MG63 (cell line): ENCODE measurements at places on chromosomes 1 and 21. TPM values are rescaled to one million over a fixed set of nuclear protein-coding genes. Genes with fewer than 3 reads are reported as not detected.

GRCh38 chr1:9892563-9893528, 17.2 kb downstream of the CTNNBIP1 start:
- DNase-seq = peak; percentile 77

- DNase-seq = no peak
Measured at GRCh38 chr1:219085082-219085481, 88.6 kb upstream of the LYPLAL1 start.

GRCh38 chr1:44568128-44568900, 106.0 kb downstream of the TMEM53 start:
- DNase-seq = no peak

Gene IRF6
- total RNA-seq = not detected in 2 replicates

Gene DOCK7
- 21.9 and 29.2 TPM in 2 replicates for total RNA-seq

Gene ELK4
- total RNA-seq = 16.5 and 20.9 TPM in 2 replicates

DNA sequence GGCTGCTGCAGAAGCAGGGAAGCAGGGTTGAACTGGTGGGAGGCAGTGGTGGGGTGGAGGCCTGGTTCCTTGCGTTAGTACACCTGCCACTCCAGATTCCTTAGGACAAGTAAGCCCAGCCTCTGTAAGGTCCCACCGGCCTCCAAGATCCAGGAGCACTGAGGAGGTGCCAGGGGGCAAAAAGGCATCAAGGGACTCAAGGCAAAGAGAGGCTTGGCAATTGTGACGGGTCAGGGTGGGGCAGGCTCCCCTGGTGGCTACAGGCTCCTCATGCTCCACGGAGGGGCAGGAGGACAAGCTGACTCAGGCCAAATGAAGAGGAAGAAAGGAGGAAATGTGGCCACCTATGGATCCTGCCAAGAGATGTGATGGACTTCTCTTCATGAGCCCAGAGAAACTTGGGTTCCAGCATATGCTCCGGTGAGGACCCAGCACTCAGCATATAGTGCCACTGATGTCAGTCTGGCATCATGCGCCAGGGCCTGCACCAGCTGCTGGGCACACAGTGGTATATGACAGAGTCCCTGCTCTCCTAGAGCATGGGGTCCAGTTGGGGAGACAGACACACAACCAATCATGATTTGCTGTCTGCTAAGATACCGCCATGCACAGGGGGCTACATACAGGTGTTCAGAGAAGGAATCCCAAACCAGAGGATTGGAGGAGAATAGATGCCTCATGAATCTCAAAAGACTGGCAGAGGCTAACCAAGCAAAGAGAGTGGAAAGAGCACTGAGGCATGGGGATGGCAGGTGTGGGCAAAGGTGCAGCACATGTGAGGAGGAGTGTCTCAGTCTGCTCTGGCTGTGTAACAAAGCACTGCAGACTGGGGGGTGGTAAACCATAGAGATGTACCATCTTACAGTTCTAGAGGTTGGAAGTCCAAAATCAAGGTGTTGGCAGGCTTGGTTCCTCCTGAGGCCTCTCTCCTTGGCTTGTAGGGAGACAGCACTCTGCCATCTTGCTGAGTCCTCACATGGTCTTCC, 249.7 kb downstream of the RHOU start:
- no peak for DNase-seq

GRCh38 chr1:24888971-24889676, 41.0 kb downstream of the RUNX3 start:
- peak; percentile 79 for DNase-seq

DNA sequence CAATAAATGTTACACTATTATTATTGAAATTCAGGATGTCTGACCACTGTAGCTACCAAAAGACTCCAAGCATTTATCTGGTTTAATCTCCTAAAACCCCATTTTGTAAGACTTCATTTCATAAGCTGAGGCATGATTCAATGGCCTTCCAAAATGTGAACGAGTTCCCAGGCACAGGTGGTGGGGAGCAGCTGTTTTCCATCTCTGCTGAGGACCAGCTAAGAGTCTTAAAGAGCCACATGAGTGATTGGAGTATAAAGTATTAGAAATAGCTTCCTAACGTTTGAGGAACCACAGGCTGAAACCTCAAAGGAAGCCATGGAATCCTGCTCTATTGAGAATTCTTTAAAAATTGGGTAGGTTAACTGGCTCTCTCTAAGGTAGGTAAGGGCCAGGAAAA, 44.9 kb downstream of the SEC16B start:
- no peak for DNase-seq

DNA sequence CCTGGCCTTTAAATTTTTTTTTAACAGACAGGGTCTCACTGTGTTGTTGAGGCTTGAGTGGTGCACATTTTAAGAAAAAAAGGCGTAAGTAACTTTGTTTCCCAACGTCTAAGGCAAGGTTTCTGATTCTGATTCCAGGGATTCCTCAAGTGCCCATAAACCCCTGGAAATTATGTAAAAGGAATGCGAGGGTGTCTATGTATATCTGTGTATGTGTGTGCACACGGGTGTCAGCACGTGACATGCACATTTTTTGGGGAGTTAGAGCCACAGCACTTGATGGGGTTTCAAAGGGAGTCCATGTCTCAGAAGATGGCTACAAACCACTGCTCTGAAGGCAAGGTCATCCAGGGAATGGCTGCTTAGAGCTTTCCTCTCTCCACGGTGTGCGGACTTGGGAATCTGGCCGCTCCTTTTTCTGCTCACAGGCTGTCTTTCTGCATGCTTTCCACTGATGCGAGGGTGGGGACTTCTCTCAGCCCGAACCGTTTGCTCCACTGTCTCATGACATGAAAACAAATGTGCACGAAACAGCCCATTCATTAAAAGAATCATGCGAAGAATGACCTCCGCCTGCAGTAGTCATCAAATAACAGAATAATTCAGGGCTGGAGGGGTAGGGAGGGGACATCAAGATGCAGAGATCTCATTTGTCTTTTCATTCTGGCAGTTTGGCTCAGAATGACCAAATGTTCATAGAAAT, 18.7 kb upstream of the RERE start:
- no peak for DNase-seq

Gene TMPRSS15
- total RNA-seq = 0.20 TPM in 1 of 2 replicates, not detected in the other

DNA sequence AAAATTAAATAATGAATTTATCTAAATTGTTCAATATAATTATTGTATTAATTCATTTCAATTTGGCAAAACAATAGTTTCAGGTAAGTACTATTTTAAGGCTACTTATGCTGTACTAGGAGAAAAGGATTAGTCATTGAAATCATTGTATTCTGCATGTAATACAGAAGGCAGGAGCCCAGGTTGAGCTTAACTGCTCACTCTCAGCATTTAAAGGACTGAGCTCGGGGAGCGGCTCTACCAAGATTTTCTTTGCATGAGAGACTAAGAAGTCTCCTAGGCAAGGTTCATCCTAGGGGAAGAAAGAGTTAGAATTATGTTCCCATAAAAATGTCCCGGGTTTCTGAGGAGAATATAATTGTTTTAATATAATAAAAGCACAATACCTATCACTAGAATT, 112.5 kb downstream of the CYYR1 start:
- no peak for DNase-seq

DNA sequence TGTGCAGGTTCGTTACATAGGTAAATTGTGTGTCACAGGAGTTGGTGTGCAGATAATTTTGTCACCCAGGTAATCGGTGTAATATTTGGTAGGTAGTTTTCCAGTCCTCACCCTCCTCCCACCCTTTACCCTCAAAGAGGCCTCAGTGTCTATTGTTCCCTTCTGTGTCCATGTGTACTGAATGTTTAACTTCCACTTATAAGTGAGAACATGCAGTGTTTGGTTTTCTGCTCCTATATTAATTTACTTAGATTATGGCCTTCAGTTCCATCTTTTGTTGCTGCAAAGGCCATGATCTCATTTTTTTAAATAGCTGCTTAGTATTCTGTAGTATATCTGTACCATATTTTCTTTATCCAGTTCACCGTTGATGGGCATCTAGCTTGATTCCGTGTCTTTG, 87.3 kb downstream of the RPS6KC1 start:
- DNase-seq = no peak

DNA sequence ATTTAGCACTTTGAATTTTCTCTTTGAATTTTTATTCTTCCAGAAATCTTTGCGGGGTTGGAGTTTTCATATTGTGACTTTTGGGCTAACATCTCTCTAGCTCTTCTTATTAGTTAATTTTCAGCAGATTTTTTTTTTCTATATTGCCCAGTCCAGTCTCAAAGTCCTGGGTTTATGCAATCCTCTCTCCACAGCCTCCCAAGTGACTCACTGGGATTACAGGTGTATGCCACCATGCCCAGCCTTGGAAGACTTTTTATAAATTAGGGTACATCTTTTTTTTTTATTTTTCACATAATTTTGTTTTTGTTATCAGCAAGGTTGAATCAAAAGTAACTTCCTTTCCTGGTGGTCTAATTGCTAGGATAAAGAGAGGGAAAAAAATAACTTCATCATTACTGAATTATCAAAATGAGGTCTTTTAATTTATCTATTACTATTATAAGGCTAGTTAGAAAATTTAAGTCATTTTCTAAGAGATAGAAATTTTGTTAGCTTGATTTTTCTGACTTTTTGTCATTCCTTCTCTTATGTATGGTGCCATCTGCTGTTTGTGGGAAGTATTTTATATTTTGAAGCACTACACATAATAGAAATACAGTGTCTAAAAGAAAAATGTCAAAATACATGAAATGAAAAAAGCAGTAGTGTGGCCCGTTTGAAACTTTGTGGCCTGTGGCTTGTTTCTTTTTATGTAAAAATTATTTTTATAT, 273.4 kb upstream of the CACYBP start:
- no peak for DNase-seq

Gene AGMAT
- 0.84 and 1.1 TPM in 2 replicates for total RNA-seq

Gene LIN28A
- total RNA-seq = not detected in 2 replicates

- DNase-seq = no peak
Measured at GRCh38 chr1:184449916-184450315, 63.1 kb downstream of the C1orf21 start.

- DNase-seq = no peak
Measured at GRCh38 chr21:45030682-45031570, 43.5 kb upstream of the ADARB1 start.

Gene CYP4X1
- total RNA-seq = 1.3 TPM in 1 of 2 replicates, not detected in the other

Gene IL10RB
- total RNA-seq = 44.5 and 64.3 TPM in 2 replicates

- DNase-seq = no peak
Measured at GRCh38 chr21:45236481-45236880, 51.2 kb downstream of the POFUT2 start.

DNA sequence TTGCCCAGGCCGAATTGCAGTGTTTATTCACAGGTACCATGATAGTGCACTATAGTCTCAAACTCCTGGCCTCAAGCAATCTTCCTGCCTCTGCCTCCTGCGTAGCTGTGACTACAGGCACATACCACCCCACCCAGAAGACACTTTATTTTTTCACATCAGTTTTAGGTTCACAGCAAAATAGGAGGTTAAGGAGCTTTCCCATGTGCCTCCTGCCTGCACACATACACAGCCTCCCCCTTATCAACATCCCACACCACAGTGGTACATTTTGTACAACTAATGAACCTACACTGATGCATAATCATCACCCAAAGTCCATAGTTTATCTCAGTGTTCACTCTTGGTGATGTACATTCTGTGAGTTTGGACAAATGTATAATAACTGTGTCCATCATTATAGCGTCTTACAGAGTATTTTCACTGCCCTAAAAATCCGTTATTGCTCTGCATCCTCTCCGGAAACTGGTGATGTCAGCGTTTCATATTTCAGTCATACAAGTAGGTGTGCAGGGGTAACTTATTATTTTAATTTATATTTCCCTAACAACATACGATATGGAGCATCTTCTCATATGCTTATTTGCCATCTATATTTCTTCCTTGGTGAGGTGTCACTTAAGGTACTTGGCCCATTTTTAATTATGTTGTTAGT, 23.2 kb downstream of the OR13G1 start:
- no peak for DNase-seq

GRCh38 chr1:109089242-109090015, 1.1 kb upstream of the TMEM167B start:
- peak; percentile 86 for DNase-seq

GRCh38 chr21:45074818-45075595, 627 bp downstream of the ADARB1 start:
- DNase-seq = no peak

Gene RGS7
- 0.13 and 0.20 TPM in 2 replicates for total RNA-seq

GRCh38 chr1:42739753-42740700, at the start of gene CLDN19:
Gene CLDN19, minus strand, starts transcription at chr1:42740236. Its CDS starts 173 bp downstream, at chr1:42740063.
- DNase-seq = no peak

DNA sequence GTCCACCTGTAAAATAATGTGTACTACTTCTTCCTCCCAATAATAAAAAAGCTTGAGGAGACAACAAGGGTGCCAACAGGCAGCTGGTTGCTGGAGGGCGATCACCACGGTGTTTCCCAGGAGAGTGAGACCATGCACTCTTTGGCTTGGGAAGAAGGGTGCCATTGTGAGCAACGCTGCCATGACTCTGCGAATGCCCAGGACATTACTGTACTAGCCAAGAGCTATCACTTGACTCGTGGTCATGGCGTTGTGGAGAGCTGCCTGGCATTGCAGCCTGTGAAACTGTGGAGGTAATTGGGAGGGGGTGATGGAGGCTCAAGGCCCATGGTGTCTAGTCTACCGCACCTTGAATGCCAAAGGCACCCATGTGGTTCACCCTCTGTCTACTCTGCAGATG, 14.6 kb upstream of the PRMT2 start:
- DNase-seq = no peak

Gene ARHGEF16
- total RNA-seq = 0.13 TPM in 1 of 2 replicates, not detected in the other

Gene SERPINC1
- not detected in 2 replicates for total RNA-seq

Gene MFN2
- 25.2 and 43.7 TPM in 2 replicates for total RNA-seq

Gene CDC42
- 317 and 378 TPM in 2 replicates for total RNA-seq

GRCh38 chr1:185348985-185349384, 31.9 kb upstream of the IVNS1ABP start:
- DNase-seq = no peak

Gene RNF207
- total RNA-seq = 7.8 and 7.9 TPM in 2 replicates

DNA sequence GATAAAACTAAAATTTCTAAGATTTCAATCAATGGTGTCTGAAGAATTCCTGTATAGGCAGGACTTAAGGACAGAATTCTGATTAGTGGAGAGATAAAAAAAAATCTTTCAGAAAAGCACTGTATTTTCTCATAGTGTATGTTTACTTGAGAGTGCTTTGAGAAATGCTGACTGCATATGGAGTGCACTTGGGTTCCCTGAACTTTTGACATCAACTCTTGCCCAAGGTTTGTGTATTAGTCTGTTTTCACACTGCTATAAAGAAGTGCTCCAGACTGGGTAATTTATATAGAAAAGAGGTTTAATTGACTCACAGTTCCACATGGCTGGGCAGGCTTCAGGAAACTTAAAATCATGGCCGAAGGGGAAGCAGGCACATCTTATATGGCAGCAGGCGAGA, 275.0 kb downstream of the LRRC40 start:
- DNase-seq = no peak

- no peak for DNase-seq
Measured at GRCh38 chr1:41349361-41350054, 11.7 kb upstream of the FOXO6 start.

GRCh38 chr1:99503276-99503747, 142.6 kb upstream of the PALMD start:
- DNase-seq = no peak

Gene C1orf94
- total RNA-seq = not detected in 2 replicates

GRCh38 chr1:23553231-23554126, 5.8 kb downstream of the ID3 start:
- no peak for DNase-seq

DNA sequence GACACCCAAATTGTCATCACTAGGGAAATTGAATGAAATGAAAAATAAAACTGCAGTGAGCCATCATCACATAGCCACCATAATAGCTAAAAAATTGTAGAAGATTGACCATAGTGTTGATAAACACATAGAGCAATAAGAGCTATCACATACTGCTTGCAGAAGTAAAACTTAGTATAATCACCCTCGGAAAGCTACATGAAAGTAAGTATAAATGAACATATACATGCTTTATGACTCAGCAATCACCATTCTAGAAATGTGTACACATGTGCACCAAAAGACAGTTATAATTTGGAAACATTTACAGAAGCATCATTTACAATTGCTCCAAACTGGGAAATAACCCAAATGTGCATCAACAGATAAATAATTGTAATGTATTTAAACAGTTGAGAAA, 153.1 kb upstream of the LRRC7 start:
- no peak for DNase-seq
